ENCODE measurements at places on chromosomes 1 and 21.

GRCh38 chr21:38342739-38343138 is 85.9 kb downstream of the KCNJ15 start:
- no peak for DNase-seq

GRCh38 chr1:179814546-179814838 is 63.1 kb downstream of the TOR1AIP2 start:
- peak; percentile 58 for DNase-seq

- no peak for DNase-seq
These were observed 58.1 kb upstream of the SIM2 start for GRCh38 chr21:36640721-36641244.

- no peak for DNase-seq
These were observed 30.4 kb downstream of the B3GALNT2 start for GRCh38 chr1:235473806-235474205.

- no peak for DNase-seq
These were observed 906.0 kb downstream of the ADGRL2 start for GRCh38 chr1:82706741-82707140.

DNA sequence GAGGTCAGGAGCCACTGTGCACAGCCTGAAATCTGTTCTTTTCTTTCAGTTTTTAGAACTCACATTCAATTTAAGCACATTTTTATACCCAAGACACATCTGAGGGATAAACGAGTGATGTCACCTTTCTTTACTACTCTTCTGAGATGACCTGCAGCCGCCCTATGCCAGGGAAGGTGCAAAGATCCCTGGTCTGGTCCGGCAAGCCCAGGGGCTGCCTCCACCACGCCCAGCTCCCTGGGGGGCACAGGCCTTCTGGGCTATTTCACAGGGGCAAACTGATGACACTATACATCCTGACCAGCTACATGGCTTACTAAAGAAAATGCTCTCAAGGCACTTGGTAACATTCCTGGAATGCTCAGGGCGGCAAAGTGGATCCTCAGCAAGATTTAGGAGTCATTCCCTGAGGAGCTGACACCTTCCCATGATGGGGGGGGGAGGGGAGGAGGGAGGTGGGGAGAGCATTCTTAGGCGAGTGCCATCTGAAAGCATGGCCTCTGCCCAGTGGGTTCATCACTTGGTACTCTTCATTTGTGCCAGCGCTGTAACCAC is 11.3 kb downstream of the MRAP start:
- no peak for DNase-seq

GRCh38 chr21:28344985-28345384 is 647.7 kb downstream of the LTN1 start:
- no peak for DNase-seq

DNA sequence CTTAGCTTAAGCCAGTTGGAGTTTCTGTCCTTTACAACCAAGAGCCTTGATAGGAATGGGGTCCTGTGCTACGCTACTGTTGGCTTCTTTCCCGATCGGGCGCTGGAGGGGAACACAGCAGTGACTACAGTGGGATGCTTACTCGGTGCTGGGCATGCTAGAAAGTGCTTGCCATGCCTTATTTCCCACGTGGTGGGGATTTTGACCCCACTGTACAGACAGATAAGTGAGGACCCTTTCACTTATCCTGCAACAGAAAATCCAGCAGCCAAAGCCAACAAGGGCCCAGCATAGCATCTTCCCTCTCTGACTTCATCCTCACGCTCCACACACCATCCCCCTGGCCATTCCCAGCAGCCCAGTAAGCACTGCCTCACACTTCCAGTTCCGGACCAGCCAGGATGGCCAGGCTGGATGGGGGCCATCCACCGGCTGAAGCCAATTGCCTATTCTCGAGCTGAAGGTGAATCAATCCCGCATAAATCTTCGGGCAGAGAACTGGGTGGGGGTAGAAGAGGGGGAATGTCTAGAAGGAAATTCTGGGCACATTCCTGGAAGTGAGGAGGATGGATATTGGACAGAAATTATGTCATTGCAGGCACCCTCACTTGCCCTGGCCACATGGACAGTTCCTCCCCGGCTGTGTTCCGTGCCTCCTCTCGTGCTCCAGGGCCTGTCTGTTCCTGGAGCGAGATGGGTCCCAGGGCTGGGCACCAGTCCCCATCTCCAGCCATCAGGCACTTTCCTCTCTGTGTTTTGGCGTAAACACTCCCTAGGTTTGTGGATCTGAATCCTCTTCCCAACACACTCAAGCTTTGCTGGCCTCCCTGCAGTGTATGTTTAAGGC is 2.0 kb upstream of the ABCG1 start:
- DNase-seq, result no peak

GRCh38 chr1:200037904-200038303 is 10.4 kb downstream of the NR5A2 start:
- no peak for DNase-seq

- no peak for DNase-seq
These were observed 428.5 kb upstream of the RGS18 start for GRCh38 chr1:191729742-191730141.

DNA sequence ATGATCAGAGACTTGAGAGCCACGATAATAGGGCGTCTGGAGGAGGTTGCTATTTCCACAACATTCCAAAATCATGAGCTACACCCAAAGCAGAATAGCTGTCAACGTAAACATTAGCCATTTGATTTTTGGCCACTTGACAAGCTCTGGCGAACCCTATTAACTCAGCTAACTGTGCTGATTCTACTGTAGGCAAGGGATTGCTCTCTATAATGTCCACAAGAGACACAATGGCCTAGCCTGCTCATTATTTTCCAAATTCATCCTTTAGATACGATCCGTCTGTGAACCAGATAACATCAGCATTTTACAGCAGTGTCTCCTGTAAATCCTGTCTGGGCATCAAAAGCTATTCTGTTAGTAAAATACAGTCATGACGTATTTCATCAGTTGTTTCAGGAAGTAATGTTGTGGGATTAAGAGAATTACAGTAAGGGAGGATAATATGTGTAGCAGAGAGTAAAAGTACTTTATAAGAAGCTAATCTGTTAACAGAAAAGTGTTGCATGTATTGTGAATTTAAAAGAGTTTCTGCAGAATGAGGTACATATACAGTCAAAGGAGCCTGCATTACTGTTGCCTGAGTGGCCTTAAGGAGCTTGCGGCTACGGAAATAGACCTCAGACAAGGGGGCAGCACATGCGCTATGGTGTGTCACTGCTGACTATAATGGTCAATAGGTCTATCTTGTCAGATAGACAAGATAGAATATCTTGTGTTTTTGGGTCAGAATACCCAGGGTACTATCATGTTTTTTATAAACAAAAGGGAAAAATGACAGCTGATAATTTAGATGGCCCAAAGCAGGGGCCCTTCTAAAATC is 44.9 kb upstream of the TINAGL1 start:
- DNase-seq, result no peak

- no peak for DNase-seq
These were observed 4.0 kb upstream of the CAP1 start for GRCh38 chr1:40036574-40036973.

DNA sequence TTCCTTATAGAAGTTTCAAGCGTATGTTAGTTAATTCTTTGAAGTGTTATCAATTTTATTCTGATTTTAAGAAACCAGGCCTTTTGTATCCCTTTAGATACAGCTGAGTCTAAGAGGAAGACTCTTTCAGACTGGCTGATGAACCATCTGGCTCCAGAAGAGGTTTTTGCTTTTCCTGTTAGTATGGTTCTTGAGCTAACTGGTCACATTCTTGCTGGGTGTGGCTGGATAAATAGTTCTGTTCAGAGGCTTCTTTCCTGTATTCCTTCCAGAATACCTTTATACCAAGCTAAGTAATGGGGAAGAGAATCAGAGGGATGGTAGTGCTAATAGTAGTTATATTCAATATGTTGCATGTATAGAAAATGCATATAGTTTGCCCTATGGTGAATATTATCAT is 12.4 kb downstream of the HS2ST1 start:
- DNase-seq, result no peak

DNA sequence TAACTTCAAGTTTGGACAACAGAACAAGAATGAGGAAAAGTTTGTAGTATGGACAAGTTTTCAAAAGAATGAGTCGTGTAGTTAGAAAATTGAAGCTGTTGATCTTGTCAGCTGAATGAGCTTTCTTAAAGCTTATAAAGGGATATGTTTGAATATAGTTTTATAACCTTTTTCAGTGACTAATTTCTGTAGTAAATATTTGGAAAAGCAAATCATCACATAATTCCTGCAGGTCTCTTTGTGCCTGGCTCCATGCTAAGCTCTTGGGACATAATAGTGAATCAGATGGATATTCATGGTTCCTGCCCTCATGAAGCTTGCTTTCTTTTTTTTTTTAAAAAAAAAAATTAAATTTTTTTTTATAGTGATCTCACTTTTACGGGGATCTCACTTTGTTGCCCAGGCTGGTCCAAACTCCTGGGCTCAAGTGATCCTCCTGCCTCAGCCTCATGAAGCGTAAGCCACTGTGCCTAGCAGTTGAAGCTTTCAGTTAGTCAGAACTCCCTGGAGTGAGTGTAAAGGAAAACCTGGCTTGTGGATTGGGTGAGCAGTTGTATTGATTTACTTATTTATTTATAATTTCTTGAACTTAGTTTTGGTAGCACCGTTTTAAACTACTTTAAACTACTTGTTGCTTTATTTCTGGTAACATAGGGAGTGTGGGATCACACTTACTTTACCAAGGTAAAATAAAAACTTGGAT is 15.5 kb downstream of the DYRK1A start:
- no peak for DNase-seq

GRCh38 chr1:8423269-8423691 is 105.4 kb downstream of the SLC45A1 start:
- no peak for DNase-seq

GRCh38 chr1:179121159-179121938 is 39.5 kb downstream of the TOR3A start:
- DNase-seq, result no peak

DNA sequence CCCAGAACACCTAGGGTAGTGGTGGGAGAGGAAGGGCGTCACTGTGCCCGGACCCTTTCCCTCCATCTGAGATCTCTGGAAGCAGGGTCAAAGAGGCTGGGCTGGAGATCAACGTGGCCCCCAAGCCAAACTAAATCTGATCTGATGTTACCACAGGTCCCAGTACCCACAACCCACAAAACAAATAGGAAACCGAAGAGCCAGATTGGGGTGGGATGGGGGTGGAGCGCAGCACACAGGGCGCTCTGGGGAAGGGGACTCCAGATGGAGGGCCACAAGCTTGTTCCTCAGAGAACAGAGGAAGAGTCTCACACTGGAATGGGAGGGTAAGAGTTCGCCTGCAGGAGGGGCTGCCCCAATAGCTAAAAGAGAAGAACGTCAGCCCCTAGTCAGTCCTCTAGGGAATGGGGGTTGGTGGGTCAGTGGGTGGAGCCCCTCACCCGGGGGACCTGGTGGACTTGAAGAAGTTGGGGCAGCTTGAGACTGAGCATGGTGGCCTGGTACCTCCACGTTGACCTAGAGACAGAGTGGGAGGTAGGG is 1.5 kb downstream of the PAQR6 start:
- DNase-seq, result no peak

GRCh38 chr1:54252371-54252936 is 52.5 kb downstream of the MRPL37 start:
- DNase-seq, result no peak

DNA sequence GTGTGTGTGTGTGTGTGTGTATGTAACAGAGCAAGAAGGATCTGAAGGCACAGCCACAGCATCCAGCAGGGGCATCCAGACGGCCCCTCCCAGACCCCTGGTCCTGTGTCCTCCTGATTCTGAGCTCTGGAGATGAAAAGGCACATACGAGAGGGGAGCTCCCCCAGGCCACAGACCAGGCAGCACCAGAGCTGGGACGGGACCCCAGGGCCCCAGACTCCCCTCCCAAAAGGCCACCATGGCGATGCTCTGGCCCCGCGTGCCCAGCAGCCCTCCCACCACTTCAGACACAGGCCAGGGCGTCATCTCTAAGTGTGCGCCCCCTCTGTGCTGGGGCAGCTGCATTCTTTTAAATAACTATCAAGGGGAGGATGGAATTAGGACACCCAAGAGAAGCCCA is 245.8 kb downstream of the MATN1 start:
- no peak for DNase-seq

DNA sequence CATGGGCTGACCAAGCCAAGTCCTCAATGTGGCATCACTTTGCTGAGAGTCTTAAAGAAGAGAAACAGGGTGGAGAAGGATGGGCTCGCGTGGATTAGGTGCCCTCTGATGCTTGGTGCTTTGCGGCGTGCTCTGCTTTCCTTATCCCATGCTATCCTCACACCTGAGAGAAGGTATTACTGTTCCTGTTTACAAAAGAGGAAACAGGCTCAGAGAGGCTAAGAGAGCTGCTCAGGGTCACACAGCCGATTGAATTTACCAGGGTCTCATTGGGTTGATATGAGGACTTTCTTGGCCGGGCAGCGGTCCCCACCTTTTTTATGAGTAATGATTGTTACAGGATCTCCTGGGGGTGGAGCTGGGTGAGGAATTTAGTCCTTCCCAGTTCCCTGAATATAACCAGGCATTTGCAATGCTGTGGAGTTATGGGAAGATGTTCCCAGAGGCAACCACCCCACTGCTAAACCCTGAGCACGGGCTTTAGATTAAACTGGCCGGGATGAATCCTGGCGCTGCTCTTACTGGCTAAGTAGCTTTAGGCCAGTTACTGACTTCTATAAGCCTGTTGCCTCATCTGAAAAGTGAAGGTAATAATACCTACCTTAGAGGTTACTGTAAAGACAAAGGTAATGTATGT is 4.5 kb downstream of the ASCL5 start:
- no peak for DNase-seq

GRCh38 chr1:240401731-240402130 is 210.2 kb downstream of the GREM2 start:
- DNase-seq, result no peak

DNA sequence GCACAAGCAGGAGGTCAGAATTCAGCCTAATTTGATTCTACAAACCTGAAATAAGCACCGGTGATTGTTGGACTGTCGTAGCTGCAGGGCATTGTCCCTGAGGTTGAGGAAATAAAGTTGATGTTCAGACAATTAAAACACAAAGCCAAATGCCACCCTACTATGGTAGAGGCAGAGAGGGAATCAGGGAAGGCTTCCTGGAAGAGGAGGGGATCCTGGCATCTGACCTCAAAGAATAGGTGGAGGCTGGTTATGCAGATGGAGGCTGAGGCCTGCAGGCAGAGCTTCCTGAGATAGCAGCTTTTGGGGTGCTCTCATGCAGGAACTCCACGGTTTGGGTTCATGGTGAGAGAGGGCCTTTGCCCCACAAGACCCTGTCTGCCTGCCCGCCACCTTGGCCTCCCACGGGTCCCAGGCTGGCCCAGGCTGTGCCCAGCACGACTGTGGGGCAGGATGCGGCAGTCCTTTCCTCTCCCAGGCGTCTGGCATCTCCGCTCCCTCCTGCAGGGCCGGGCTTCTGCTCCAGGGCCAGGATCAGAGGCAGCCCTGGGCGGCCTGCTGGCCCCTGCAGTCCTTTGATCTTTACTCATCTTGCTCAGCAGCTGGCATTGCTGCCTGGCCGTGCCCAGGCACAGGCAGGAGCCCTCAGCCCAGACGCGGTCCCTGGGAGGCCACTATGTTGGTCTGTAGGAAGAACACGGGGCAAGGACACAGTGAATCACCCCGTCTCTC is 134.1 kb upstream of the VAMP3 start:
- DNase-seq, result no peak

Data from NCI-H510A (cell line).